Fibroblast of the conjunctiva (primary cell): ENCODE measurements at places on chromosomes 2 and 18.
A peak's percentile ranks its signal among the peaks of the same experiment; 100 is the strongest.

- no peak for DNase-seq
Measured at GRCh38 chr2:201130524-201131186, 14.7 kb downstream of the CFLAR start.

GRCh38 chr2:49175831-49176230, 21.5 kb upstream of the FSHR start:
- DNase-seq: no peak

GRCh38 chr18:56977771-56978170, 169.1 kb upstream of the BOD1L2 start:
- DNase-seq: no peak

DNA sequence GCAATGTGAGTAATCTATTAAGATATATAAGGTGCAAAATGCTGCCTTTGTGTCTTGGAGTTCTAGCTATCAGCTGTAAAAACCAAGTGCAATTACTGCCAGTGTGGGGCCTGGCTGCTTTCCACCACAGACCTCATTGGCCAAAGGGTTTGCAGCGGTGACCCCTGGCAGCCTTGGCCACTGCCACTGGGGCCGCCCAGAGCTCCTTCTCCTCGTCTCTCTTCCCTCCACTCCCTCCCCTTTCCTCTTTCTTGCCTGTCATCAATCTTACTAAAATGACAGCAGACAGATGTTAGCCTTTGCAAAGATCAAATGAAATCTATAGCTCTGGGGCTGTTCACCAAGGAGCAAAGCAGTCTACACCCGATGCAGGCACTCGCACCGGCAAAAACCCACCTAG, 986.3 kb downstream of the BCL11A start:
- DNase-seq: no peak

DNA sequence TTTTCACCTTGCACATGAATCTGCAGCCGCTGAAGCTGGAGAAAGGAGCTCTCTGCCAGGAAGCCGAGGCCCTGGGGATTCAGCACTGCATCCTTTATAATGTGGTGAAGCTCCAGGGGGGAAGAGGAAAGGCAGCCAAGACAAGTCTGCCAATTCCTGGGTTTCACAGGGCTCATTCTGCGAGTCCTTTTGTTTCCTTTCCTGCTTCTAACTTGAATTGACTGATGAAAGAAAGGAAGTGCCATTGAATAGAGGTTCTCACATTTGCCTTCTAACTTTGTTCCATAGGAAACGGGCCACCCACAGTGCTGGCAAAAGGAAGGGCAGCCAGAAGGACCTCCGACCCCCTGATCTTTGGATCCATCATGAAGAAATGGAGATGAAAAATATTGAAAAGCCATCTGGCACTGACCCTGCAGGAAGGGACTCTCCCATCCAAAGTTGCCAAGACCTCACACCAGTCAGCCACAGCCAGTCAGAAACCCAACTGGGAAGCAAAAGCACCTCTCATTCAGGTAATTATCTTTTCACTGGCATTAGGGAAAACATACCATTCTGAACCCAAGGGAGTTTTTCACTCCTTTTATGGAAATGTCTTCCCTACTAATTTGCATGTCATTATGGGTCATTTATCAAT, 765.4 kb downstream of the MBD2 start:
- DNase-seq: peak; percentile 38

GRCh38 chr18:76956648-76957047, 134.3 kb downstream of the ZNF236 start:
- DNase-seq: no peak

DNA sequence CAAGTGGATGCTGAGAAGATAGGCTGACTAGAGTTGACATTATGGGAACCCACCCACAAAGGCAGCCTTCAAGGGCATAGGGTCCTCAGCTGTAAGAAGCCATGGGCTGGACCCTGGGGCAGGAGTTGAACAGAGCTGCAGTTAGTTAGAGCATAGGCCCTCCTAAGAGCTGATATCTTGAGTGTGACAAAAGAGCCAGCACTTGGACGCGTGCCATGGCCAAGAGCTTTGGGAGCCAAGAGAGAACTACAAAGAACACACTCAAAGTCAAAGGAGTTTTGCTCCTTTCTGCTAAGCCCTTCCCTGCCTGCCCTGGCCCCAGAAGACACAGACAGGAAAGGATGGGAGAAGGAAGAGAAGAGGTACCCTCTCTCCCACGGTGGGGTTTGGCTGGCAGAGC, 29.9 kb upstream of the AGAP1 start:
- no peak for DNase-seq

- DNase-seq: peak; percentile 23
Measured at GRCh38 chr2:166417669-166418068, 41.9 kb upstream of the SCN9A start.

DNA sequence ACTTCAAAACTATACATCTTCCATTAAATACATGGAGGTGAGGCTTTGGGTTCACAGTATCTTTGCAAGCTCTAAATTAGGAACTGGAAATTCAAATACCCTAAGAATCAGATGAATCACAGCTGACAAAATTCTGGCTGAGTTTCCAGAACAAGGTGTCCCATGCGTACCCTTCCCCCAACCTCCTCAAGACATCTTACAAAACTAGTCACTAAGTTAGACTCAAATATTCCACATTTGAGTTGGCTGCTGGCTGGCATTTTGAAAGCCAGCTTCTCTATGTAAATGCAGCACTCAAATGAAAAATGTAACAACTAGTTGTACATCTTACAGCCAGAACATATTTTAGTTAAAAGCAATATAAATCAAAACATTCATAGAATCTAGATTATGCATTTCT, 131.0 kb upstream of the ARL5A start:
- DNase-seq: no peak

GRCh38 chr2:238233625-238234024, 6.2 kb downstream of the HES6 start:
- no peak for DNase-seq

DNA sequence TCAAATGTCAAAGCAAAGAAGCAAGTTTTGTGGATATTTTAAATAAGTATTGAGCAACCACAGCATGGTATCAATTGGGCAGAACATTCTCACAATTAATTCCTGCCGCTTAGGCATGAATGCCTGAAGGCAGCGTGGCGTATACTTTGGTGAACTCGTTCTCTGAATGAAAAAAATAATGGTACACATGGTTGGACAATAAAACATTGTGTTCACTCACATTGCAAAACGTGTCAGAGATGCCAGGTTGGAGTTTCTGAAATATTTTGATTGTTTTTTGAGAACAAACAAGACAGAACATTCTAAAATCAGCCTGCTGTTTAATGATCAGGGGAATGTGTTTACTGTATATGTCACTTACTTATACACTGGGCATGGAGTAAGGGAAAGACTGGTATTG, 254.2 kb downstream of the CDH2 start:
- DNase-seq: no peak

DNA sequence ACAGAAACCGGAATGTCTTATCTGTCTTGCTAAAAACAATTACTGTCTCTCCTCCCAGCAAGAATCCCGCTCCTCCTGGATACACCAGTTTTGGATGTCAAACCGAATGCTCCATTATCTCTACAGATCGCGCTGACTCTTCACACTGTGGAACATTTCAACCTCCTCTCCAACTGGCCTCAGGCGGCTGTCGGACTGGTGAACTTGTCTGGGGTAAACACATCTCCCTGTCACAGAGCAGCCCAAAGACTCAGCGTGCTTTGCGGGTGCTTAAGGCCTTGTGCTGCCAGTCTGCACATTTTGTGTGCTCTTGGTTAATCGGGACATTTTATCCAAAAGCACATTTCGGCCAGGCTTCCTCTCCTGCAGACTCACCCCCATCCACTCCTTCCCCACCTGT, 173.1 kb downstream of the ICOS start:
- no peak for DNase-seq

DNA sequence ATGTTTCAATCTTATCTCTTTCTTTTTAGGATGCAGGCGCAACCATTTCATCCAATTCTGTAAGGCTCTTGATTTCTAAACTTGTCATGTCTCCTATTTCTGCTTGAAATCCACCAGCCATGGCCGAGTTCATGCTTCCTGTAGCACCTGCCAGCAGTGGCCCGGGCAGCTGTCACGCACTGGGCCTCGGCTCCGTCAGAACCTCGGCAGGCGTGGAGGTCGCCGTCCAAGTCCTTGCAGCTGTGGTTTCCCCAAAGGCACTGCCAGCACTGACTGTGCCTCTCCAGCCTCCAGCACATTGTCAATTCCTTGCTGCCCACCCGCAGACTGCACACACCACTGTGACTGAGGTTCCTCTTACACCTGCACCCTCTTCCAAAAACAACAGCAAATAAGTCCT, 188.7 kb upstream of the SALL3 start:
- DNase-seq: no peak

- no peak for DNase-seq
Measured at GRCh38 chr2:73651591-73652230, 9.5 kb upstream of the NAT8 start.

- no peak for DNase-seq
Measured at GRCh38 chr2:197455428-197455827, 2.1 kb downstream of the COQ10B start.

DNA sequence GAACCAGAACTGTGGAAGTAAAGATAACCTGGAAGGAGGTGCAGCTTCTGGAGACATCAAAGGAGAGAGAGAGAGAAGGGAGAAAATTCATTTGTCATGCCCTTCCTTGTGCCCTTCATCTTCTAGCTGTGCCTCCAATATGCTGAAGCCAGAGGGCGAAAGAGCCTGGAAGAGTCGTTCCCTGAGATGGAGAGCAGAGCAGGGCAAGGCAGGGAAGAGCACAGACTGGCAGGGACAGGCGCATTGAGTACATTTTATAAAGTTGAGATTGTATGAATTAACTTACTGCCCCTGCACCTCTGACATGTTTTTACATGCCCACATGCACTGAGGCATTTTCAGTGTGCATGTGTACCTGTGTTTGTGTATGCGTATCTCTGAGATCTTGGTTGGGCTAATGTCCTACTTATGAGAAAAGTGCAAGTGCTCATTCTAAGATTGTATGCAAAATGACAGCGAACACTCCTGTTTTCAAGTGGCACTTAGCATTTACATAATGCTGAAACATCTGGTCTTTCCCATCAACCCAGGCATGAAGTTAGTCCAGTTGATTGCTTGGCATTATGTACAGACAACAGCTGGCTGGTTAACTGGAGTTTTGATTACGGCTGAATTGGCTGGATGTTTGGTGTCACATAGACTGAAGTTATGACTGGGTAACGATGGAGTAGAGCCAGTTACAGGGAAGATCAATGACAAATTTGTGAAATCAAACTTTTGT, 23.7 kb upstream of the MMADHC start:
- no peak for DNase-seq

DNA sequence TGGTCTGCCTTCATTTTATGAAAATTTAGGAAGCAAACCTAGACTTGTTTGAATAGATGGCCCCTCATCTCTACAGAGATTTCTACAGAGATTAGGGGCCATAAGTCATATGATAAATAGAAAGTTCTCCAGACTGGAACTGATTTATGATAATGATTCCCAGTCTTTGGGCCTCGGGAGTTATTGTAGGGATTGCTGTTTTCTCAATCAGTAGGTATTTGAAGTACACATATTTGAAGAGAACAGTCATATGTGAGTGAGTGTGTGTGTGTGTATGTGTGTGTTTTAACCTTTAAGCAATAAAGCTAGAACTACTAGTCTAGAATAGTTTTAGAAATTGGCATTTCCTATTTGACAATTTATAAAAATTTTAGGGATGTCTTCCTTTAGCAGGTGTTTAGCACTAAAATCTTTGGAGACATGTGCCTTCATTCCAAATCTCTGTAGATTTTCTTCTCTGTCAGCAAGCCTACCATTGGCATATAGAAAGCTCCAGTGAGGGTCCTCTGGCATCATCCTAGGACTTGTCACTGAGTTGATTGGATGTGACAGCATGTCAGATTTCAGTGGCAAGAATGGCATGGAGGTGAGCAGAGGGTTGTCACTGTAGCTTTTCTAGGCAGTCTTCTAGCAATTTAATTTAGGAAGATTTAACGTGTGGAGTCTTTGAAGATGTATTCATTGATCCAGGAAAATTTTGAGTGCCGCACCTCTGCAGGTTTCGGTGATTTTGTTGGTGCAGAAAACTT, 71.2 kb downstream of the MYO1B start:
- no peak for DNase-seq

DNA sequence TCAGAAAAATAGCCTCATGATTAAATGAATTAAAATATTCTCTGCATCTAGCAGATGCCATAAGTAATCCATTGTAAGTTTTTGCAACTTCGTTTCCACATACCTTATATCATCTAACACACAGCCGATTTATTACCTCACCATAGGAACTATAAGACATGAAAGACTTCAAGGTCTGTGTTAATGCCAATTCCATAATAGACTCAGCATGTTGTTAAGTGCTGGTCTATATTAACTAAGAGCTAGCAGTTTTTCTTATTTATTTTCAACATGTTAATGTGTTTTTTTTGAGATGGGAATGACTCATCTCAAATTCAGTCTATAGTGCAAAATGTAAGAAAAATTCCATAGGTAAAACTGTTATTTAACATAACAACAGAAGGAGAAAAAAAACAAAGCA, 243.9 kb upstream of the GULP1 start:
- no peak for DNase-seq

- no peak for DNase-seq
Measured at GRCh38 chr18:23207994-23208393, 72.7 kb downstream of the CABLES1 start.

GRCh38 chr2:5940596-5941535, 248.7 kb downstream of the SOX11 start:
- DNase-seq: no peak

- DNase-seq: peak; percentile 36
Measured at GRCh38 chr2:176126929-176127773, 2.4 kb upstream of the HOXD8 start.

DNA sequence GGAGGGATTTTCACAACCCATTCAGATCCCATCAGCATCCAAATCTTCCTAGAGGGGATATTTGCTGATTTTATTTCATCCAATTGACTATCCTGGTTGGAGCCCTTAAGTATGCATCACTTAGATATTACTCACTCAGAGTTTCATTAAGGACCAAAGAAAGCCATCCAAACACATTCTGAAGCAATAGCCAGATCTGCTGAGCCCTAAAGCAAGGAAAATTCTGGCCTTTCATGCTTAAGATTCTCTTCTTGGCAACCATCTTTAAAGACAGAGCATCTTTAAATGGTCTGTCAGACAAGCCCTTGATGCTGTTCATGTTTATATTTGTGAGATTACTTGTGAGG, 40.9 kb upstream of the C1D start:
- DNase-seq: no peak

DNA sequence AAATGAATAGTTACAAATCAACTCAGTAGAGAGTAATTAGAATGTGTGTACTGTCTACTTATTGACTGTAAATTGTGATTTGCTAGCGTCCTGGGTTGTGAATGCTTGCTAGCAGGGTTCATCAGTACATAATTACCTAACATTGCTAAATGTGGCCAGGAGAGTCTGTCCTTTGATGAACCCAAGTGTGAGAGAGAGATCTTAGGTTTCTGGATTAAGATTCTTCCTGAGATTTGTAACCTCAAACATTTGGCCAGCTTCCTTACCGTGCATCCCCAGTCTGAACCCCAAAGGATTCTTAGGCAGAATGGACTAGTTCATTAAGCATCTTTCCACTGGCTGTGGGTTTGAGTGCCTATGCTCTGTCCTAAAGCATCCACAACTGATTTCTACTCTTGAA, 84.0 kb upstream of the ITPRID2 start:
- no peak for DNase-seq

GRCh38 chr2:208020253-208020652, 5.1 kb downstream of the PLEKHM3 start:
- DNase-seq: no peak

- peak; percentile 14 for DNase-seq
Measured at GRCh38 chr2:189076572-189076971, 102.4 kb downstream of the COL3A1 start.
